Activated CD8-positive, alpha-beta memory T cell treated with anti-CD3 and anti-CD28 coated beads, Interleukin-2, amount 50 U/mL, for 48 hours (primary cell): ENCODE measurements at places on chromosomes 4 and X.

GRCh38 chr4:95165926-95166524 is 382.7 kb downstream of the UNC5C start:
- no peak for DNase-seq

GRCh38 chr4:11633430-11633829 is 204.7 kb upstream of the HS3ST1 start:
- no peak for DNase-seq

- no peak for DNase-seq
These were observed at the start of gene NDP for GRCh38 chrX:43973249-43974099. Gene NDP (minus strand): TSS chrX:43973390. CDS start chrX:43958645, 14,745 bp downstream.

DNA sequence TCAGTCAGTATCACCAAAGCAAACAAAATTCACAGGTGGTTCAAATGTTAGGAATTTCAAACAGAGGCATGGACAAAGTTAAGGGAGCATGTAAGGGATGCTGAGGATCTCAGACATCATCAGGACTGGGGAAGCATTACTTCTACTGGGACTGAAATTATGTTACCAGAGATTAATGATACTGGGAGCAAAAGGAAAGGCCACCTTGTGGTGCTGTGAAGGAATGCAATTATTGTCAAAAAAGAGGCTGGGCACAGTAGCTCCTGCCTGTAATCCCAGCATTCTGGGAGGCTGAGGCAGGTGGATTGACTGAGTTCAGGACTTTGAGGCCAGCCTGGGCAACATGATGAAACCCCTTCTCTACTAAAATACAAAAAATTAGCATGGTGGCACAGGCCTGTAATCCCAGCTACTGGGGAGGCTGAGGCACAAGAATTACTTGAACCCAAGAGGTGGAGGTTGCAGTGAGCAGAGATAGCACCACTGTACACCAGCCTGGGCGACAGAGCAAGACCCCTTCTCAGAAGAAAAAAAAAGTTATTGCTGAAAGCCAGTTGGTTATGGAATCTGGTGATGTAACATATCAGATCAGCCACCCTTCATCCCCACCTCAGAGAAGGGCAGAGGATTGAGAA is 954.3 kb downstream of the PCDH7 start:
- DNase-seq = no peak

DNA sequence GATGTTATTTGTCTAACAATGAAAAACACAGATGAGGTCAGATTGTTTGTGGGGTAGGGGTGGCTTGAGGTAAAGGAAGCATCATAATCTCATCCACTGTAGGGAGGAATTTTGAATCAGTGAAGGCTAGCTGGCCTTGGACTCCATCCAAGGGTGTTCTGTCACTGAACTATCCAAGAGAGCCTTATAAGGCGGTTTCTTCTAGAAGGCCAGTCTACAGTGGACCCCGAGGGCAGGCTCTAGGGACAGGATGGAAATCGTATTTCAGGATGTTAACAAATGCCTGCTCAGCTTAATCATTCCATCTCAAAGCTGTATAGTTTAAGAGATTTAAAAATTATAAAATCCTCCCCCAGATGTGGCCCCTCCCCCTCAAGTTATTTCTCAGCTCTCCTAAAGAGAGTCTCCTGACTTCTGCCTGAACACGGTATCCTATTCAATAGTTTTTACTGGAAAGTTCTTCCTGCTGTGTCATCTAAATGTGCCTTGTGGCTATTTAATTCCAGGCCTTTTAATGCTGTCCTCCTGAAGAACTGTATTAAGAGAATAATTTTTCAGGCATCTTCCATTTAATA is 8.0 kb downstream of the IGFBP7 start:
- DNase-seq = no peak

DNA sequence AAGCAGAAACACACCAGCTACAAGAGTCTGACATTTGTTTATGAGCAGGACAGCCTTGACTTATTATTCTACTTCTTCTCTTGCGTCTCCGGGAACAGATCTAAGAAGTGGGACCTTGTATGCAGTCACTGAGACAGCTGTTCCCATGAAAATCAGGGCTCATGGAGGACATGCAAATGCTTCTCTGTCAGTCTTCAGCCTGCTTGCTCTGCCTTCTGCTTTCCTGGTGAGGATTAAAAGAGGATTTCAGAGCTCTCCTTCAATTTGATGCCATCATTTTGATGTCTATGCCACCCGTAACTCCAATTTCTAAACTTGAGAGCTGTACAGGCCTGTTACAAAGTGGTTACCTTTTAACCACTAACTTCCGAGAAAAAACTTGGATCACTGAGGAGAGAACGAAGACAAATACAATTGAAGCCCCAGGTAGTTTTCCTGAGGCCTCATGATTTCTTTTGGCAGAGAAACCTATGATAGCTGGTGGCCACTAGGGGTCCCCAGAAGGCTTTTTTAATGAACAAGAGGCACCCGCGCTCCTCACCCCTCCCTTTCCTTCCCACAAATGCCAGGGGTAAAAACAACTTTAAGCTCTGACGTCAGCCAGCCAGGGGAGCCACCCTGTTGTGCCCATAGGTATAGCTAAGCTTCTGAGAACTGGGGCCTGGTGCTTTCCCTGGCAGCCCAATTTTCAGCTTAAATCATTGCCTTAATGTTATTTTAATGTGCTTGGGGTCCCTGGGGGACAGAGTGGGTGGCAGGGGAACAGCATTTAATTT is 97.0 kb downstream of the DDIT4L start:
- DNase-seq = peak; percentile 82

GRCh38 chr4:183408796-183409195 is 35.6 kb upstream of the CDKN2AIP start:
- DNase-seq = no peak

DNA sequence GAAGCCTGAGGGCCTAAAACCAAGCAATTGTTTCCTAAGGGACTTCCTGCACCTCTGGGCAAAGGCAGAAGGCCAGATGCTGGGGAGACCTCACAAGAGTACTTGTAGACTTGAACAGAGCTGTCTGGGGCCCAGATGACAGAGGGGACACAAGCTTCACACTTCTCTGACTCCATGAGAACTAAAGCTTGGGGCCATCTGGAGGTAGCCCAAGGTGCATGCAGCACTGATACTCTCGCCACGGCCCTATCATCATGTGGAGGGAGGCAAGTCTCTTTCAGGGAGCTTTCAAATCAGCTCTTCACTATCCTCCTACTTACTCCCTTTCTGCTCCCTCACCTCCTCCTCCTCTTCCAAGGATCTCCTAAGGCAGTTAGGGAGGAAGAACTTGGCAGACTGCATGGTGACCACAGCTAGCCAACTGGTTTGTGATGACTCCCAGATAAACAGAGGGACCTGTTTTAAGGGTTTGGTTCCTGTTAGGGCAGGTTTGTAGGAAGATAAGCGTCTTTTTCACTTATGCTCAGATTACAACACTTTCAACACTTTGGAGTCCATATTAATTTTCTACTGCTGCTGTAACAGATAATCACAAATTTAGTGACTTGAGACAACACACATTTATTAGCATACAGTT is 23.8 kb downstream of the MSL3 start:
- no peak for DNase-seq

DNA sequence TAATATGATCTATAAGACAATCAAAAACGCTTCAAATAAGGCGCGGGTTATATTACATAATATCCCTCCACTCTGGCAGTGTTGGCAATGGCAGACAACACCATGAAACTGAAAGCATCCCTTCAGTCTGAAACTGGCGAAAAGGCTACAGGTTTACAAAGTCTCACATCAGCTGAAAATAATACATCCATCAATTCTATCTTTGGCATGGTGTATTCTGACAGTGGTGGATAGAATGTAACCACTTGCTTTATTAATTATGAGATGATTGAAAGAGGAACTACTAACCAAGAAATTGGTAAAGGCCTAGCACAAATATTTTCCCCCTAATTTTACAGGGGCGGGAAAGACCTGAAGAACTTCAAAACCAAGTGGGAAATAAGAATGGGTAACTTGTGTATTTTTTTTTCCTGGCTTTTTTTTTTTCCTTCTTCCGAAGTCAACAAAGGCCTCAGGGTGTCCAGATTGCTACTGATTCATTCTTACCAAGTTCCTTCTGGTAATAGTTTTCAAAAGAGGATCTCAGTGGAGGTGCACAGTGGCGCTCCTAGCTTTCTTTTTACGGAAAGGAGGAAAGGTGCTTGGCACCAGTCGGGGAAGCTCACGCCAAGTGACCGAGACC is 728 bp downstream of the UBA6 start:
- no peak for DNase-seq

- DNase-seq = no peak
These were observed 5.3 kb upstream of the PLXNA3 start for GRCh38 chrX:154452823-154453222.

DNA sequence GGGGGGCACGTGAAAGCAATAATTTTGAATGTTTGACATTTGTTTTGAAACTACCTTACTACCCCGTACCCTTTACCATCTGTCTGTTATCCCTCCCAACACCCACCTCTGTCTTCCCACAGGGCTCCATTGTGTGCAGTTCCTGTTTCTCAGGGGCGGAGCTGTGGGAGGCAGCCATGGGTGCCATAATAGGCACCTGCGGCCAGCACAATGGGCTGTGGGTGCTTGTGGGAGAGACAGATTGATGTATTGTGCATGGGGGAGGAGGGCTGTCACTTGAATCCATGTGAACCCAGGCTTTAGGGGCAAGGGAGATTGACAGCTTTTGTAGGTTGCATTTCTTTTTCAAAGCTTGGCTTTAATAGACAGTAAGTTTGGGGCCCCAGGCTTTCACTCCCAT is 122.6 kb upstream of the CXorf66 start:
- no peak for DNase-seq

GRCh38 chr4:38202242-38202641 is 242.0 kb downstream of the PTTG2 start:
- DNase-seq = no peak

DNA sequence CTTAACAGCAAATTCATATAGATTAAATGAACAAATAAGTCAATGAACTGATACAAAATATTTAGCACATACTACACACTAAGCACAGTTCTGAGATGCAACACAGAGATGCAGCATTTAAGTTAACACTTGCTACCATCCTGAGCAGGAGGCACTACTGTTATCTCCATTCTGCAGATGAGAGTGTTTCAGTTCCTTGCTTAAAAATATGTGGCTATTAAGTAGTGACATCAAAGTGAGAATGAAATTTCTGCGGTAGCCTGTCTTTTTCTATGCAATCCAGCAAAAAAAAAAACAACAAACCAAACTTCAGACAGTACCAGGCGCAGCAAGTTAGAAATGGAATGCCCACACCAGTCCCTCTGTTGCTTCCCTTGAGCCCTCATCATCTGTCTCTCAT is 90.8 kb downstream of the SHISA3 start:
- DNase-seq = no peak

- DNase-seq = no peak
These were observed 173.7 kb downstream of the PPP1R2C start for GRCh38 chrX:42604302-42604701.

GRCh38 chr4:150799207-150799606 is 215.9 kb downstream of the LRBA start:
- DNase-seq = no peak

DNA sequence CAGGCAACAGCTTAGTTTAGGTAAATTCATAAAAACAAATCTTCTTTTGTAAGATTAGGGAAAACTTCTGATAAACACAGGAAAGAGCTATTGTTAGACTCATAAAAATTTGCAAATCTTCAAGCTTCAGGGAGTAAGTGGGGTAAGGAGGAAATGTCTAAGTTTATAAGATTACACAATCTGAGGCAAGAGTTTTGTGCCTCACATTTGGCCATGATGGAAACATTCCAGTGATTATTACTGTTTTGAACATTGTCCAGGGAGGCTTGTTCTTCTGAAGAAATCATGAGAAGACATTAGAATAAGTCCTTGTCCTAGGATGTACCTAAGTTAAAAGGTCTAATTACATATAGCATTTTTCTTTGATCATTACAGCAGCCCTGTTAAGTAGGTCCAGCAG is 72.8 kb downstream of the MAOB start:
- no peak for DNase-seq

DNA sequence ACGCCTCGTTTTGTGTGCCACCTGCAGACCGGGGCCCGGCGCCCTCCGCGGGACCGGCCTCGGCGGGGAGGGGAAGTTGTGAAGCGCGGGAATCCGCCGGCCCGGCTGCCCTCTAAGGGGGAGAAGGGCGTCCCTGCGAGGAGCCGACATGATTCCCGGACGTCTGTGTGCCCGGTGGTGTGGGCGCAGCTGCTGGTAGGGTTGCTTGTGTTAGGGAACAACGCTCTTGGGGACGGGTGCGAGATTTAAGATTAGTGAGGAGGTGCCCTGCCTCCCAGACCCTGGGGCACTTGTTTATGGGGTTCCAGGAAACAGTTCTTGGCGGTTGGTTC is 627 bp downstream of the CDKN2AIP start:
- no peak for DNase-seq

DNA sequence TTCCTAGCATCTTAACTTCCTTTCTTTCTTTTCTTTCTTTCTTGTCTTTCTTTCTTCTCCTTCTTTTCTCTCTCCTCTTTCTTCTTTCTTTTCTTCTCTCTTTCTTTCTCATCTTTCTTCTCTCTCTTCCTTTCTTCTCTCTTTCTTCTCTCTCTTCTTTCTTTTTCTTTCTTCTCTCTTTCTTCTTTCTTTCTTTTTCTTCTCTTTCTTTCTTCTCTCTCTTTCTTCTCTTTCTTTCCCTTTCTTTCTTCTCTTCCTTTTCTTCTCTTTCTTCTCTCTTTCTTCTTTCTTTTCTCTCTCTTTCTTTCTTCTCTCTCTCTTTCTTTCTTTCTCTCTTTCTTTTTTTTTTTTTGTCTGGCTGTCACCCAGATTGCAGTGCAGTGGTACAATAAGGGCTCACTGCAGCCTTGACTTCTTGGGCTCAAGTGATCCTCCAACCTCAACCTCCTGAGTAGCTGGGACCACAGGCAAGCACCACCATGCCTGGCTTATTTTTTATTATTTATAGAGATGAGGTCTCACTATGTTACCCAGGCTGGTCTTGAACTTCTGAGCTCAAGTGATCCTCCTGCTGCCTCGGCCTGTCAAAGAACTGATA is 17.5 kb downstream of the NMU start:
- DNase-seq = no peak

DNA sequence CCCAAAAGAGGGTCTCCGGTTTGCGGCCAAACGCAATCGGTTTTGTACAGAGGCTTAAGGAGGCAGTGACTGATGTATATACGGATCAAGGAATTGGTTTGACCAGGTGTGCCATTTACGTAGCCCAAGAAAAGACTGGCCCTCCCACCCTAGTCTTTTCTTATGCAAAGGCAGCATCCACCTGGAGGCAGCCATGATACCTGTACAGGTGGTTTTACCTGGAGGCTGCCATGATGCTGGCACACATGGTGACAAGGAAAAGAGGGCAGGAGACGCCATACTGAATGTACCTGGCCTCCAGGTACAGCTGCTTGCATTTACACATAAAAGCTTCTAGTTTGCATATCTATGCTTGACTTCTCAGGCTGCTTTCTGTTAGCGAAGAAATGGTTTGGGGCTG is 917.7 kb upstream of the INTU start:
- no peak for DNase-seq

- DNase-seq = no peak
These were observed 395.9 kb upstream of the EMCN start for GRCh38 chr4:100913685-100914084.

- DNase-seq = no peak
These were observed 110.0 kb upstream of the PPARGC1A start for GRCh38 chr4:23999714-24000469.

- no peak for DNase-seq
These were observed 83.3 kb downstream of the SPRY1 start for GRCh38 chr4:123479944-123480343.

GRCh38 chr4:48904541-48905142 is 1.9 kb downstream of the OCIAD2 start:
- DNase-seq = no peak
